ENCODE measurements at places on chromosomes 7 and 10.

GRCh38 chr10:61001731-61002122, 57.7 kb upstream of the RHOBTB1 start:
- no peak for DNase-seq

GRCh38 chr7:150446288-150446938, 4.0 kb upstream of the GIMAP8 start:
- no peak for DNase-seq

DNA sequence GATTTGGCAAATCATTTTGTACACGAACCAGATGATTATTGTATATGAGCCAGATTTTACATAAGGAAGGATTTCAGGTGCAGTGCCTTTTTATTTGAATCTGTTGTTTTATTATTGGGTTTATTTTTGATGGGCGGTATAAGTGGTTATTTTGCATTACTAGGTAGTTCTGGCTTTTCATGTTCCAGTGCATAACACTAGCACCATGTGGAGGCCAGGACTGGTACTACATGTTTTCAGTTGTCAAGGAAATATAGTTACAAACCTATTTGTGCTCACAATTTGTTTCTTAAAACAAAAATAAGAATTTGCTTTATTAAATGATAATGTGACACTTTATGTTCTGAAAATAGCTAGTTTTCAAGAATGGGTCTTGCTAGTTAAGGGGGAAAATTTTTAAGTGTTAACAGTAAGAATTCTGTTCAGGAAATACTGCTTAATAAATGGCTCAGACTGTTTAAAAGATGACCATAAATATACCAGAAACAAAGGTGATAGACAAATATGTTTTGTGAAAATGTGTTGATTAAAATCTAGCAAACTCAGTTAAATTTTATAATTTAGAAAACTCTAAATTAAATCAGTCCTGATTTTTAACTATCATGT, 7.1 kb upstream of the SEMA3E start:
- no peak for DNase-seq

GRCh38 chr7:134936893-134937510, 49.3 kb upstream of the AGBL3 start:
- no peak for DNase-seq

DNA sequence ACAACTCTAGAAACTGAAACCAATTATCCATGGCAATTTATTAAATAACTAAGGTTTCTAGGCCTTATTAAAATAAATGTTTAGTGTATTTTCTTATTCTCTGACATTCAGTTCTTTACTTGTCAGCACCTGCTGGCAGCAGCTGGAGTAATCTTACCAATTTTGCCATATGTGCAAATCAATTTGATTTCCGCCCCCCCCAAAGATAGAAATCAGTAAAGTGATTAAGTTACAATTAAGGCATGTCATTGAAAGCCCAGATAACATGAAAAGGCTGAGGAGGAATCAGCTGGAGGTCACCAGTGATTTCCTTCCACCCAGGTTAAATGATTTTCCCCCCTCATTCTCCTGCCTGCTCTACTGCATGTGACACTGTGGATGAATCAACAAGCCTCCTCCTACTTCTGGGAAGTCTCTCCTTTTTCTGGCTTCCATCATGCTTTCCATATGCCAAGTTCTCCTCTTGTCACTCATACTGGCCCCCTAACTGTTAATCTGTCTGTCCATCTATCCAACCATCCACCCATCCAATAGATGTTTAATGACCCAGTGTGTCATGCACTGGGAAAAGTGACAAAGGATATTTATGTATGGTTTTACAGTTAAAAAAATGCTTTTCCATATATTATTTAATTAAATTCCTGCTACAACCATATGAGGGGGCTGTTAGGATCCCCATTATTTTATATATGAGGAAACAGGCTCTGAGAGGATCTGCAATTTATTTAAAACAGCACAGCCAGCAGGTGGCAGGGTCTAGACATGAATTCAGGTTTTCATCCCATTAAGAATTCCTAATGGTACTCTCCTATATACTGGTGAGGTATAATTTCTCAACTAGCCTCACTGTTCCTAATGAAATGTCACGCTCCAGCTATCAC, 116.5 kb downstream of the ATXN7L1 start:
- DNase-seq: peak; percentile 71

GRCh38 chr10:124077208-124077993, 16.0 kb downstream of the CHST15 start:
- no peak for DNase-seq

DNA sequence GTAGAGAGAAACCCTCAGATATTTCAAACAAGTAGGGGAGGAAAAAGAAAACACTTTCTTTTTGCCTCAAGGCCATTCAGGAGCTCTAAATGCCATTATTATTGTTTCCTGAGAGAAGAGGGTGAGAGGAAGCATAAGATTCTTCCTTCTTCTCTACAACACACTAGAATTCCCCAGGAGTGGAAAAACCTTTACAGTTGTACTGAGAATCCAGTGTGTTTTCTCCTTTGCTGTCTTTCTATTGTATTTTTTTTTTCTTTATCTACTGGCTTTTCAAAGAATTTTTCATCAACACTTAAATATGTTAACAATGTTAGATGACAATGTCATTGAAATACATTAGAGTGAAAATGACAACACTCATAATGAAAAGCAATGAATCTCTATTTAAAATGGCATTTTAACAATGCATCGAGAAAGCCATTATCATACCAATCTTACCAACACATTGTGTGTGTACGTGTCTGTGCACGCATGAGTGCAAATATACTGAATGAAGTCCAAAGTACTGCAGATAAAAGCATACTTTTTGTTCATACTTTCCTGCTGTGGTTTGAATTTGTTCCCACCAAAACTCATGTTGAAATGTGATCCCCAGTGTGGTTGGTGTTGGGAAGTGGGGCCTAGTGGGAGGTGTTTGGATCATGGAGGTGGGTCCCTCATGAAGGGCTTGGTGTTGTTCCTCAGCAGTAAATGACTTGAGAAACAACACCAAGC, 24.2 kb upstream of the MACC1 start:
- DNase-seq: no peak

DNA sequence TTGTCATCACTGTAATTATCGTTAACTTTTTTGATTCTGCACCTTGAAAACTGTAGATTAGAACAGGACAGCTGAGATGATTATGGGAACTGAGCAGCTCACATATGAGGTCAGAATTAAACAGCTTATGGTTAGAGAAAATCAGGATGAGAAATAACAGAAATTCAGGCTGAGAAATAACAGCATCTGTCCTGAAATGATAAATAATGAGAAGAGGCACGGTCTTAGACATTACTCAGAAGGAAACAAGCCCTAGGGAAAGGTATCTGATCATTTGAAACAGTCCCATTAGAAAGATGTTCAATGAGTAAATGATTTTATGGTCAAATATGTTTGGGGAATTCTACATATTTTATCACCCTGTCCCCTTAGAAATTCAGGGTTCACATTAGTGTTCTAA, 65.6 kb upstream of the PCGF5 start:
- no peak for DNase-seq

DNA sequence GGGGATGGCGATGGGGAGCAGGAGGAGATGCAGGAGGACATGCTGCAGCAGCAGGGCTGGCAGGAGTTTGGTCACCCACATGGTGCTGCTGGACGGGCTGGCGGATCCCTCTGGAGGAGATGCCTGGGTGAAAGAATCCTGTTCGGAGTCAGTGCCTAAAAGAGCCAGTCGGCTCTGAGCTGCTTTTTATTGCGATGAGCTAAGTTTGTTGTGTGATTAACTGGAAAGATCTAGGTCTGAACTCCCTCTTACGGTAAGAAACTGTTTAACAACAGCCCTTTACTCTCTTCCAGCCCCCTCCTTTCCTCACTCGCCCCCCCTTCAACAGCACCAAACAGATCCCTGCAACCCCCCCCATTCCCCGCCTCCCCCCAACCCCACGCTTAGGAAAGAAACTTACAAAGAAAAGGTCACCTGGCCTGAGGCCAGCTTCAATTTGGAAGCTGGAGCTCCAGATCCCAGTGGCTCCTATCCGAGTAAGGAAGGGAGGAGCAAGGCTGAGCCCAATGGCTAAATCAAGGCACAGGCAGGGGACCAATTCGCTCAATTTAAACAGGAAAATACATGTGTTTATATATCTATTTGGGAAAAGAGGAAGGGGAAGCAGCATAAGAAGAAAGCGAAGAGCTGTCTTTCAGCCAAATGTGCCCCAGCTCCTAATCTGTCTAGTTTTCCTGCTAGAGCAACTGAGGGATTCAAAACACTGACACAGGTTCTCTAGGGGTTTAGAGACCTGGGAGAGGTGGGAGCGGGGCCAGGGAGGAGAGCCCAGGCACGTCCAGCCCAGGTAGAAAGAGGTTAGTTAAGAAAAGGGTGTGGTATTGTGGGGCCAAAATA, at the start of gene HGF:
HGF (minus strand) TSS at position 157 of the 837 bp plus-strand sequence; CDS start at position 81, 76 bp downstream.
- peak; percentile 28 for DNase-seq

DNA sequence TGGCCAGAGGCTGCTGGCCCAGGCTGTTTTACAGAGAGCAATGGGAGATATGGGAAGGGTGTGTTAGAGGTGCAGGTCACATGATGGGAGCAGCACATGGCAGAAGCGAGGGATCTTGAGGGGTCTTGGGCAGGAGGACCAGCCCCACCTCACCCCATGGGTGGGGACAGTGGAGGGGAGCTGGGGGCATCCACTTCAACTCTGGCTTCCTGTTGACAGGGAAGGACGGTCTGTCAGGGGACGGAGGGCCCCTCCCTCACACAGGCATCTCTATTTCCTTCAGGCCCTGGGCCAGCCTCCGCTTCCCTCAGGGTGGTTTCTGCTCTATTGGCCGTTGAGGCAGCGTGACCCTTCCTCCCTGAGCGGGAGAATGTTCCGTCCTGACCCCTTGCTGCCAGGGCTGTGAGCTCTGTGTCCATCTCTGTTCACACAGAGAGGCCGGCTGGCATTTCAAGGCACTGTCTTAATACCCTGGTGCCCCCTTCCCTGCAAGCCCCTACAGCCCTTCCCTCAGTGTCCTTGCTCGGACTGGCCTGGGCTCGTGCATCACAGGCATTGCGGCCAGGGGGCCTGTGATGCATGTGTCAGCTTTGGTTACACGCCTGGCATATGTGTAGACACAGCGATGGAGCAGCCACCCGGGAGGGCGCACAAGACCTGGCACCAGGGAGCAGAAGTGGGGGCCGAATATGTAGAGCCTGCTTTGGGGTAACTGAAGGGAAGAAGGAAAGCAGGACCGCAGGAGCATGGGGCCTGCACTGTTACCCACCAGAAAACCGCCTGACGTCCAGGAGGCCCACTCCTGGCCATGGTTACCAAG, 31.8 kb downstream of the RAMP3 start:
- no peak for DNase-seq

- DNase-seq: no peak
Measured at GRCh38 chr10:20743942-20744341, 153.2 kb downstream of the NEBL start.

GRCh38 chr7:83085299-83085698, 77.4 kb downstream of the PCLO start:
- DNase-seq: no peak

- DNase-seq: no peak
Measured at GRCh38 chr10:124656113-124656490, 88.1 kb downstream of the FAM53B start.

- peak; percentile 9 for DNase-seq
Measured at GRCh38 chr10:119289227-119289920, 82.0 kb downstream of the GRK5 start.

- DNase-seq: no peak
Measured at GRCh38 chr7:9502269-9502668, 1068.9 kb downstream of the NXPH1 start.

GRCh38 chr7:126605056-126605455, 647.7 kb downstream of the GRM8 start:
- DNase-seq: no peak

GRCh38 chr7:28075674-28076358, 104.8 kb downstream of the JAZF1 start:
- no peak for DNase-seq

- no peak for DNase-seq
Measured at GRCh38 chr10:95832216-95833041, 75.3 kb upstream of the CC2D2B start.

DNA sequence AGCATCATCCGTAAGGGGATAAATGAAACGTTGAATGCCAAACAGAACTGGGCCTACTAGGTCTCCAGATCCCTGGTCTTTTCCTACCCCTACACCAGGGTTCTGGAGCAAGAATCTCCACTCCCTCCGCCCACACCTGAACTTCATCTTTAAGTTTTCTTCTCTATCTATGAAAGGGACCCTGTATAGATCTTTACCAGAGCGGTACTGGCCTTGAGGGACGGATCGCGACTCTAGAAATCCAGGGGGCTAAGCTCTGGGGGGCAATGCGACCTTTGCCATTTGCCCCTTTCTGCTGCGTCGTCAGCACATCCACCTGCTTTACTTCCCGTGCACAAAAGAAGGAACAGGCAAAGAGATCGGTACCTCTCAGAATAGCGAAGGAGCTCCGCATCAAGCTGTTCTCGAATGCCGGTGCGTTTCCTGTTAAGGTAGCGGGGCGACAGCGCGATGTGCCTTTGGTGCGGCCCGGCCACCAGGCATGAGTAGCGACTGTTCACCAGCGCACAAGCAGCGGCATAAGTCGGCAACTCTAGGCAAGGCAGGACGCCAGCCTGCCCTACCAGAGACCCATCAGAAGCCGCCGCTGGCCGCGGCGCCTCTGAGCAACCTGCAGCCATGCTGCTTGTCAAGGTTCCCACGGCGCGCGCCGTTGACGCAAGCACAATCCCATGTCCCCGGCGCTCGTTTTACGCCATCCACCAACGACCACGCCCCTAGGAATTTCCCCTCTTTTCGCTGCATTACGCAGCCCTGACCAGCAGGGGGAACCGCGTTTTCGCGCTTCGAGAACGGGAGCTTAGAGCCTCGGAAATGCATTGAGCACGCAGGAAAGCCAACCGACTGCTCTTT, at the start of gene POLR1F:
POLR1F (minus strand) TSS at position 641 of the 852 bp plus-strand sequence; CDS start at position 620, 21 bp downstream.
- DNase-seq: peak; percentile 98

- DNase-seq: no peak
Measured at GRCh38 chr10:124336186-124336585, 82.5 kb downstream of the OAT start.

DNA sequence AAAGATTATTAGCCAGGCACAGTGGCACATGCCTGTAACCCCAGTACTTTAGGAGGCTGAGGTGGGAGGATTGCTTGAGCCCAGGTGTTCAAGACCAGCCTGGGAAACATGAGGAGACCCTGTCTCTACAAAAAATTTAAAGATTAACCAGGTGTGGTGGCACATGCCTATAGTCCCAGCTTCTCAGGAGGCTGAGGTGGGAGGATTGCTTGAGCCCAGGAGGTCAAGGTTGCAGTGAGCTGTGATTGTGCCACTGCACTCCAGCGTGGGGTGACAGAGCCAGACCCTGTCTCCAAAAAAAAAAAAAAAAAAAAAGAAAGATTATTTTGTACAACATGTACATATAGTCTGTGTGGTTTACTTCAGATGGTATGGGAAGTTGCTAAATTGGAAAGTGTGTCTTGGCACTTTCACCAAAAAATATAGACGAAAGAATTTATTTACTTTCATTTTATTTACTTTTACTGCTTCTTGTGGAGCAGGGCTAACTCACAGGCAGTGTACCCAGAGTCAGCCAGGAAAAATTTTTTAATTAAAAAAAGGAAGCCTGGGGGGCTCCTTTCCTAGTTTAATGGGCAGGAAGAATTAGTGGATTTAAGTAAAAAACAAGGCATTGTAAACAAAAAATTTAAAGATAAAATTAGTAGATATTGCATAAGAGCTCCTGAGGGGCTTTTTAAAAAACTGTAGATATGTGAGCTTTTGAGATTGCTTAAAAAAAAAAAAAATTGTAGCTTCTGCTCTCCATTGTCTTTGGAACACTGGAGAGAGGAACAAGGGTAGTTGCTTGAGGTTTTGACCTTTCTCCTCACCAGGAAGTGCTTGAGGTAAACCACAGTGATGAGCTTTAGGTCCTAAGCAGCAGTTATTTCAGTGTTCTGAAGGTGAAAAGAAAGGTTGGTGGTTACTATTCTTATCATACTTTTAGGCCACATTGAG, 44.6 kb upstream of the VDAC2 start:
- peak; percentile 32 for DNase-seq

Measured in suppressor macrophage treated with lipopolysaccharide for 1 hour (primary cell).